AG09319 (cell line): ENCODE measurements at places on chromosomes 3 and 15.

DNA sequence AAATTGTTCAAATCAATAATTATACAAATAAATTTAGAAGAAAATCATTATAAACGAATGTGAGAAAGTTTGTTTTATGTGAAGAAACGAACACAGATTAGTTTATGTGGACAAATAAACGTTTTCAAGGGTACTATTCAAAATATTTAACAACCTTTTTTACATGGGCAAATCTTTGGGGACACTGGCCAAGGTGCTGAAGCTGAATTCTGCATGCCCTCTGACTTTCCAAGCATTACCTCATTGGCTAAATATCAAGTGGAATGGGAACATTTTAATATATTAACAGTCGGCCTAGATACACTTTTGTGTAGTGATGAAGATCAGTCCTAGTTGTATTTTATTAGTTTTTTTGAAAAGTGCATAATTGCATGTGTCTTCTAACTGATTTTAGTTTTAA is 636.4 kb upstream of the DPPA4 start:
- no peak for DNase-seq

GRCh38 chr15:84981711-84982300 is at the start of gene PDE8A:
Gene PDE8A (plus strand): TSS chr15:84981856. CDS start chr15:84982163, 307 bp downstream.
- DNase-seq: no peak

DNA sequence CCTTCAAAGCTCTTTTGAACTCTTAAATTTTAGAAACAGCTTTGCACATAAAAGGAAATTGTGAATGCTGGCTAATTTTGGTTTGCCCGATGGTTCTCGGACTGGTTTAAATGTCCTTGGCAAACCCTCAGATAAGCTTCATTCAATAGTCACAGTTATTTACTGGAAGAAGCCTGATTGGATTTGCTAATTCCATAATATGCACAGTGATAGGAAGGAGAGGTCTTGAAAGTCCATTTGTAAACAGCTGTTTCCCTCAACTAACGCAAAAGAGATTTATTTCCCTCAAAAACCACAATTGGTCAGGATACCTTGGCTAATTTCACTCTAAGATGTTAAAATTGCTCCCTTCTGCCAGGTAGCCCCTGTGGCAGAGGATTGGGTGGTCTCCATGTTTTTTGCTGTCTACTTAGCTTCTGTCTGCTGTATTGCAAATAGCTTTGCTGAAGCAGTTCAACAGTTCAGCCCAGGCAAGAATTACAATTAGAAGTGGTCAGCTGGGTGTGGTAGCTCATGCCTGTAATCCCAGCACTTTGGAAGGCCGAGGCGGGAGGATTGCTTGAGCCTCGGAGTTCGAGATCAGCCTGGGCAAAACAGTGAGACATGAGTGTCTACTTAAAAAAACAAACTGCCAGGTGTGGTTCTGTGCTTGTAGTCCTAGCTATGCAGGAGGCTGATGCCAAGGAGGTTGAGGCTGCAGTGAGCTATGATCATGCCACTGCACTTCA is 30.6 kb upstream of the PROK2 start:
- no peak for DNase-seq

DNA sequence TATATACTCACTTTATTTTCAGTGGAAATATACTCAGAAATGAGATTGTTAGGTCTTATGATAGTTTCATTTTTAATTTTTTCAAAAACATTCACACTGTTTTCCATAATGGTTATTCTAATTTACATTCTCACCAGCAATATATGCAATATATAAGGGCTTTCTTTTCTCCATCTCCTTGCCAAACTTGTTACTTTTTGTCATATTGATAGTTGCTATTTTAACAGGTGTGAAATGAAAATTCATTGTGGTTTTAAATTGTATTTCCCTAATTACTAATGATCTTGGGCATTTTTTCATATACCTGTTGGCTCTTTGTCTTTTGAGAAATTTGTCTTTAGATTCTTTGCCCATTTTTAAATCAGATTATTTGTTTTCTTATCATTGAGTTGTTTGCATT is 325.2 kb downstream of the DIPK2A start:
- no peak for DNase-seq

DNA sequence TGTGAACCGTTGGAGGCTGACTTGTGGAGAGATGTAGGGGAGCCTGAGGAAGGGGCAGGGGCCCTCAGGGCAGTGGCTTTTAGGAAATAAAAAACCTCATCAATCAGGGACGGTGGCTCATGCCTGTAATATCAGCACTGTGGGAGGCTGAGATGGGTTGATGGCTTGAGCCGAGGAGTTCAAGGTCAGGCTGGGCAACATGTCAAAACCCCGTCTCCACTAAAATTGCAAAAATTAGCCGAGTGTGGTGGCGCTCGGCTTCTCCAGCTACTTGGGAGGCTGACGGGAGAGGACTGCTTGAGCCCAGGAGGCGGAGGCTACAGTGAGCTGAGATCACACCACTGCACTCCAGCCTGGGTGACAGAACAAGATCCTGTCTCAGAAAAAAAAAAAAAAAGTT is 7.6 kb downstream of the TTC23 start:
- no peak for DNase-seq

DNA sequence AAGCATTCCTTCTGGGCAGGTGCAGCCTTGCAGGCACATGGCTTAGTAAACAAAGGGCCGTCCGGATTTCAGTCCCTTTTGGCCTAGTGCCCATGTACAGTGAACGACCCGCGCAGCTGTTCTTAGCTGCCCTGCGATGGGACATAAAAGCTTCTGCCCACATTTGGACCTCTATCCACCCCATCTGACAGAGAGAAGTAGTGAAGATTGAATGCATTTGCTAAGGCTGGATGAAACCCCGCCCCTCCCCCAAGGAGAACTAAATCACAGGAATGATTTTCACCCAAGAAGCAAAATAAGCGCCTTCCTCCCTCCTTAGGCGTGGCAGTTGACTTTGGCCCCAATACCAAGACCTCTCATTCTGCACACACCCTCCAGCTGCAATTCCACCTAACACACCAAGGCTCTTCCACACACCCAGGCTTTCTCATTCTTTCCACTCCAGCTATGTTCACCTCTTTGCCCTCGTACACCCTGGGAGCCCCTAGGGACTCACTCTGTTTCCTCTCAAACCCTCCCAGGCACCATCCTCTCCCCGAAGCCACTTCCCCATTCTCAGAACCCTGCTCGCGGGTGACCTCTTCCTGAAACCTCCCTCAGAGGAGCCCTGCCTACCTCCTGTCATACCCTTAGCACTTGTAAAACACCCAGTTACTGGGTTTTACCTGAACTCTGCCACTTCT is 14.1 kb upstream of the HRH1 start:
- DNase-seq: no peak

- no peak for DNase-seq
Measured at GRCh38 chr3:54062546-54062945, 59.8 kb upstream of the CACNA2D3 start.

DNA sequence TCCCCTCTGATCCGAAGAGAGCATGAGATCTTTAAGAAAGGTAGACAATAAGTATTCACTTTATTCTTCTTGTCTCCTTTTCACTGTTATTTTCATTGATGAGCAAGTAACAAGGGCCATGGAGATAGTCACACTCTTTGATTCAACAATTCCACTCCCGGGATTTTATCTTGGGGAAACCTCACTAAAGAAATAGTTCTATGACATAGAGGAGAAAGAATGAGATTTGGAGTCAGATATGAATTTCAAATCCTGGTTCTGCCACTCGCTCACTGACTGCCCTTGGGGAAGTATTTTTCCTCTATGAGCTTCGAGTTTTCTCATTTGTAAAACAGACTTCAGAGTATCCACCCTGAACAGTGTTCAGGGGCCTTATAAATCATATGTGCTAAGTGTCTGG is 514.6 kb downstream of the NLGN1 start:
- no peak for DNase-seq

DNA sequence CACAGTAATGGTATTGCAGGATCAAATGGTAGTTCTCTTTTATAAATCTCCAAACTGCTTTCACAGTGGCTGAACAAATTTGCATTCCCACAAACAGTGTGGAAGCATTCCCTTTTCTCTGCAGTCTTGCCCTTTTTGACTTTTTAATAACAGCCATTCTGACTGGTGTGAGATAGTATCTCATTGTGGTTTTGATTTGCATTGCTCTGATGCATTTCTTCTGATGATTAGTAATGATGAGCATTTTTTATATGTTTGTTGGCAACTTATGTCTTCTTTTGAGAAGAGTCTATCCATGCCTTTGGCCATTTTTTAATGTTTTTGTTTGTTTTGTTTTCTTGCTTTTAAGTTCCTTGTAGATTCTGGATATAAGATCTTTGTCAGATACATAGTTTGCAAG is 316.1 kb upstream of the TMCO5A start:
- DNase-seq: no peak

GRCh38 chr15:90596943-90597342 is 67.2 kb downstream of the CRTC3 start:
- DNase-seq: no peak

DNA sequence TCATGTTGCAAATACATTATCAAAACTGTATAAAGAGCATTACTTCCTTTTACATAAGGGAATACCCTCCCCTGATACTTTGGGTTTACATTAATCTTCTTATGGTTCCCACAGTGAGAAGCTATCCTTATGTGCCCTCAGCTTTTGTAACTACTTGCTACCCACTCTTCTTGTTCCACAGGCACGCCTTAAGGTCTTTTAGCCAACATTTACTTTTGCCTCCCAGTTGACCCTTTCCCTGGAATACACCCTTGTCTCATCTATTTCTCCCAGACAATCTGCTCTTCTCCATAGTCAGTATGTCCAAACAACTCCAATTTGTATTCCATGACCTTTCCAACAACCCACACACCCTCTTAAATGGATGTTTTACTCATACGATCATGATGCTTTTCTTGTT is 116.8 kb upstream of the COL8A1 start:
- DNase-seq: no peak

- no peak for DNase-seq
Measured at GRCh38 chr3:87004883-87005282, 13.9 kb upstream of the VGLL3 start.

- no peak for DNase-seq
Measured at GRCh38 chr3:99862208-99862607, 44.5 kb downstream of the CMSS1 start.

- no peak for DNase-seq
Measured at GRCh38 chr3:183252118-183252782, 803 bp upstream of the B3GNT5 start.

DNA sequence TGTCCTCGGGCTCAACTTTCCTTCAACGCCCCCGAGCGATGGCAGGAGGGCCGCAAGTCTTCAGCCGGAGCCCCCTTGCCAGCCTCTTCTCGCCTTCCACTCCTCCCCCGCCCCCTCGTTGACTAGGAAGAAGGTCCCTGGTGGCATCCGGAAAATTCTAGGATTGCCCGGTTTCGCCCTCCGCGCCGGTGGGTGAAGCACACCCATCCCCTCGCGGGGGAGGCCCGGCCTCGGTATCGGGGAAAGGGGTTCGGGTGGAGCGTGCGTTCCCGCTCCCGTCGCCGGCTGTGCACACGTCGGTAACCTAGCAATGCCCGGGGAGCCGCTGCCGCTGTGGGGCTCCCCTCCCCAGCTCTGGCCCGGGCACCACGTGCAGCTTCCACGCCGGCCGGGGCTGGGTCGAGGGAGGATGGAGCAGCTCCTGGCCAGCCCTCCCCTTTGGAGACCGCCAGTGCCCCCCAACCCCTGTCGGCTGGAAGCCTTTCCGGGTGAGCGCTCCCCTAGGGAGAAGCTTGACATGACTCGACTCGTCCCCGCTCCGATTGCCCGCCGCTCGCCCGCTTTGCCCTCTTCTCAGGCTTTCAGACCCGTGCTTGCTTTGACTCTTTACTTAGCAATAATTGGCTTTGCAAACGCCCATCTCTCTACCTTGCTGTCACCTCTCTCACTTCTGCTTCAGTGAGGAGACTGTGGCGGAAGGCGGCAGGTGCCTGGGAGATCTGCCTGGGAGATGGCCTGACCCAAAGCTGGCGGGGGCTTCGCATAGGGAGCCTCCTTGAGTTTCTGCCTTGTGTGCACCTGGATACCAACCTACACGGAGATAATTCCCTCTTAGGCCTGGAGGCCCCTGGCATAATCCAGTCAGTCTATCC is 1.3 kb downstream of the CACNA1D start:
- DNase-seq: no peak

GRCh38 chr3:119322835-119323722 is 28.9 kb downstream of the ARHGAP31 start:
- no peak for DNase-seq
